Stimulated activated CD4-positive, alpha-beta T cell treated with anti-CD3 and anti-CD28 coated beads, Interleukin-12 subunit alpha, Interleukin-12 subunit beta, amount 100 ng/mL, for 48 hours (primary cell): ENCODE measurements at places on chromosomes 1 and 21.

- no peak for DNase-seq
These were observed 12.2 kb downstream of the PTCH2 start for GRCh38 chr1:44830900-44831304.

DNA sequence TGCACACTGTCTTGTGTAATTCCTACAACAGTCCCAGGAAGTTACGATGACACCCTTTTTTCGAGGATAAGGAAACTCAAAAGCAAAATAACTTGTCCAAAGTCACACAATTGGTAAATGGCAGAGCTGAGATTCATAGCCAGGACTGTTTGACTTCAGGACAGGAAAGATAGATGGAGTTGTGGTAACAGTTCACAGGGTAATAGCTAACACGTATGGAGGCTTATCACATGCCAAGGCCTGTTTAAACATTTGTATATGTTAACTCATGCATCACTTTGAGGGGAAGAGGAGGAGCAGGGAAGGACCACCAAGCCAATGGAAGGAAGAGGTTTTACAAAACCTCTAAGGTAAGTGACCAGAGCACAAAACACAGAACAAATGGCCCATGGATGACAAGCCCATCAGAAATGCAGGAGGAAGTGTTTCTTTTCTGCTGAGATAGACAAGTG lies 2.8 kb downstream of the DHCR24 start:
- no peak for DNase-seq

- DNase-seq: no peak
These were observed 47.3 kb downstream of the FAM78B start for GRCh38 chr1:166119471-166119965.

DNA sequence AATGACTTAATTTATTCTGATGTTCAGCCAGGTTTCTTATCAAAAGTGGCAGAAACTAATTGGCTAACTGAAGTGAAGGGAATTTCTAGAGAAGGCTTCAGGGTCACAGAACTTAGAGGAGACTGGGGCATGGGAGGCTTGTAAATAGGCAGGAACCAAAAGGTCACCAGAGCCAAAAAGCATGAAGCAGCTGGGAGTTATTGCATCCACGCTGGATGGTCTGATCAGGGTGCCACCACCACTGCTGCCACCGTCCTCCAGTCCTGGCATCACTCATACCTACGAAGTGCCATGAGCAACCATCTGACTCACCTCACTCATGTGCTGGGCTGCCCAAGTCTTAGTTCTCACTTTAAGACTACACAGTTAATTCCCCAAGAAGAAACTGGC lies 82.5 kb upstream of the DPH5 start:
- no peak for DNase-seq

DNA sequence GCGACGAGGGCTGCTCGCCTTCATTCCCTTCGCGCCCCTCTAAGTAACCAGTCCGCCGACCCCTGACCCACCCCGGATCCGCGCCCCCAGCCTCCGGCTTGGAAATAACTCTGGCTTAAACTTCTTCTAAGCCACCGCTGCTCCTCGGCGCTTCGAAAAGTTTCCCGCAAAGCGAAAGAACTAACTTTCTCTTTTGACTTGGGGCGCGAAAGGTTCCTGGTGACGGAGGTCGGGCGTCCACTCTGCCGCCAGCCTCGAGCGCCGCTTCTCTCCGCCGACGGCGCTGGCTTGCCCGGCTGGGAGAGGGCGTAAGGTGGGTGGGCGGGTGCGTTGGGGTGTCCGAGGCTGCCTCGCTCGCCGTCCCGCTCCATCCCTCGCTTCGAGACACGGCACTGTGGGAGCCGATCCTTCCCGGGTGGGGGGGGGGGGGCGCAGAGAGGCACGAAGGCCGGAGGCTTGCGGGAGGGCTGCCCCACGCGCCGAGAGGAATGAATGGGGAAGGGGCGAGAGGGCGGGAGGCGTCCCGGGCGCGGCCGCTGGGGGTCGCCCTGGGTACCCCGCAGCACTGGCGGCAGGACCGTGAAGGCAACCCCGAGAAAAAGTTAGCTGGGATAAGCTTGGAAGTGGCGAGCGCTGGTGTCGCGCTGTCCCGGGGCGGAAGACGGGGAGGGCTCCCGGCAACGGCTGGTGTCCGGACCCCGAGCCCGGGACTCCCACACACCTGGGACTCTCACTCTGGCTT lies 569 bp downstream of the ATF3 start:
- DNase-seq: peak; percentile 37

- DNase-seq: no peak
These were observed 14.2 kb downstream of the UCK2 start for GRCh38 chr1:165841582-165842017.

DNA sequence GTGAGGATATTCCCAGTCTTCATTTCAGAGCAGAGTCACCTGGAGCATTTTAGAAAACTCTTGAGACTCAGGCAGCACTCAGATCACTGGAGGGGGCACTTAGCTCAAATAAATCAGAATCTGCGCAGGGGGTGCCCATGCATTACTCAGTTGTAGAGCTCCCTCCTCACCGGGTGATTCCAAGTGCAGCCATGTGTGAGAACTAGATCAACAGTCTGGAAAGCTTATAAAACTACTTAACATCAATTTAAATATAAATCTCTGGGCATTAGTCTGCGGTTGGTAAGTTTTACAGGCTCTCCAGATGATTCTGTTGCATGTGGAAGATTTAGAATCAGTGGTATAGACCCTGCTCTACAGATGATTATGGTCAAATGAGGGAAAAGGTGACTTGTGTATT lies 128.6 kb downstream of the ST6GALNAC3 start:
- no peak for DNase-seq

GRCh38 chr1:218886101-218886871 lies 287.4 kb upstream of the LYPLAL1 start:
- no peak for DNase-seq

- no peak for DNase-seq
These were observed 32.8 kb downstream of the C2CD2 start for GRCh38 chr21:41921021-41921420.

DNA sequence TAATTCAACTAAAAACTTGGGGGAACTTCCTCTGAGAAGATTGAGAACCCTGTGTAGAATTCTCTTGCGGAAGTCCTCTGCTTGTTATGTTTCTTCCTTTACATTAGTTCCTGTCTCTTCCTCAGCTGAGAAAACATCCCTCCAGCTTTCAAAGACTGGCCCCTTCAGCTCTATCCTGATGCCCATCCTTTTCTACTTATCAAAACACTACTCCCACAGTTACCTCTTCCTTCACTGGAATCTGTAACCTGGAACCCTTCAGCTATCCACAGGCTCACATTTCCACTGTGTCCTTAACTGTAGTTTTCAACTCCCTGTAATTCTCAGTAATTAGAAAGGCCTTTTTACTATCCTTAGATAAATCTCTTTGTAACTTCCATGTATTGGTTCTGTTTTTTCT lies 6.0 kb upstream of the DEDD start:
- no peak for DNase-seq

GRCh38 chr1:74847715-74848114 lies 114.8 kb downstream of the TYW3 start:
- no peak for DNase-seq

- DNase-seq: no peak
These were observed 47.3 kb downstream of the LYPLAL1 start for GRCh38 chr1:219220945-219221344.

- DNase-seq: no peak
These were observed 42.9 kb downstream of the NFIA start for GRCh38 chr1:61125263-61125662.

GRCh38 chr21:43343095-43343991 lies 83.6 kb downstream of the SIK1 start:
- DNase-seq: no peak

GRCh38 chr1:11725616-11726015 lies 10.3 kb upstream of the AGTRAP start:
- no peak for DNase-seq

DNA sequence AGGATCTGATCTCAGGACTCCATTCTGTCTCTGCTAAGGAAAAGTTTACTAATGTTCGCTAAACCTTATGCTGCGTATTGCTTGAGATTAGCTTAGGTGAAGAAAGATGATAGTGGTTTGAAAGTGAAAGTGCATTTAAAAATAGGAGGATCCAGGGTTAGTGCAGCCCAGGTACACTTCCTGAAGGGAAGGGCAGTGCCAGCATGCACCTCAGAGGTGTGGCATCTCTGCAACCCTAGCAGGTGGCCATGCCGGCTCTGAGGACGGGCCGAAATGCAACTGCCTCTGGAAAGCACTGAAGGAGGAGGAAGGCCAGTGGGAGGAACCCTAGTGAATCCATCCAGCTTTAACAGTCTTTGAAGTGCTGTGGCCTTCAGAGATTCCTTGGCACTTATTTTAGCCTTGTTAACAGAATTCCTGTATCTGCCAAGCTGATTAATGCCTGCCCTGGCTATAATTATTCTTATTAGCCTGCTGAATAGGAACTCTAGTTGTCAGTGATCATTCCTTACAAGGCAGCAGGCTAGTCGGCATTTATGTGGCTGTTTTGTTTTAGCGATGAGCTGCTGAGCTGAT lies 5.5 kb downstream of the PTGFRN start:
- DNase-seq: no peak

- DNase-seq: no peak
These were observed 269.4 kb downstream of the PTPRU start for GRCh38 chr1:29505532-29506220.

DNA sequence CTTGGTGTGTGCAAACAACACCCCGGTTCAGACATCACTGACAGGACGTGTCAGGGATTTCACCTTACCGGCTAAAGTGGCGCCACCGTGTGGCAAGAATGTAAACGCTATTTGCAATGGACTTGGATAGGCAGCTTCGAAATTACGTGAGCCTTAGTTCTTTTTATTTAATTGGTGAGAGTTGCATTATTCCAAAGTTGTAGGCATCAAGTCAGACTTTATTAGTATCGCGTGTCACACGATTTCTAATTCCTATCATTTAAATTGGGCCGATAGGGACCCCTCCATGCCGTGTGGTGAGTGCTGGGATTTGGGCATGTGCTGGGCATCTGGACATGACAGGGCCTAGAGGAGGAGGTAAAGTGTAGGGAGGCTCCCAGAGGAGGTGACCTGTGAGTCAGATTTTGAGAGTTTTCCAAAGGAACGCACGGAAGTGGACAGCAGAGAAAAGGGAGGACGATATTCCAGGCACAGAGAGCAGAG lies 14.5 kb upstream of the CPT2 start:
- DNase-seq: peak; percentile 82

DNA sequence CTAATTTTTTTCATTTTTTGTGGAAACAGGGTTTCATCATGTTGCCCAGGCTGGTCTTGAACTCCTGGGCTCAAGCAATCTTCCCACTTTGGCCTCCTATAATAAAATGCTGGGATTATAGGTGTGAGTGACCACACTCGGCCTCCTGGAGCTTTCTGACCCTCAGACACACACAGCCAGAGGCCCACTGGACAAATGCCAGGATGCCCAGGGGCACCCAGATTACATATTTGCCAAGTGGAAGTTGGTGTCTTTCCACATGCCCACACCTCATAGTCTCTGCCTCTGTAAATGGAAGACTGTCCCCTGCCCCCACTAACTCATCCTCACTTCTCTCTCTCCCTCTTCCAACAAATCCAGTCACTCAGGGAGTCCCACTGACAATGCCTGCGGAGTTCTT lies 63.4 kb upstream of the LRP8 start:
- no peak for DNase-seq

DNA sequence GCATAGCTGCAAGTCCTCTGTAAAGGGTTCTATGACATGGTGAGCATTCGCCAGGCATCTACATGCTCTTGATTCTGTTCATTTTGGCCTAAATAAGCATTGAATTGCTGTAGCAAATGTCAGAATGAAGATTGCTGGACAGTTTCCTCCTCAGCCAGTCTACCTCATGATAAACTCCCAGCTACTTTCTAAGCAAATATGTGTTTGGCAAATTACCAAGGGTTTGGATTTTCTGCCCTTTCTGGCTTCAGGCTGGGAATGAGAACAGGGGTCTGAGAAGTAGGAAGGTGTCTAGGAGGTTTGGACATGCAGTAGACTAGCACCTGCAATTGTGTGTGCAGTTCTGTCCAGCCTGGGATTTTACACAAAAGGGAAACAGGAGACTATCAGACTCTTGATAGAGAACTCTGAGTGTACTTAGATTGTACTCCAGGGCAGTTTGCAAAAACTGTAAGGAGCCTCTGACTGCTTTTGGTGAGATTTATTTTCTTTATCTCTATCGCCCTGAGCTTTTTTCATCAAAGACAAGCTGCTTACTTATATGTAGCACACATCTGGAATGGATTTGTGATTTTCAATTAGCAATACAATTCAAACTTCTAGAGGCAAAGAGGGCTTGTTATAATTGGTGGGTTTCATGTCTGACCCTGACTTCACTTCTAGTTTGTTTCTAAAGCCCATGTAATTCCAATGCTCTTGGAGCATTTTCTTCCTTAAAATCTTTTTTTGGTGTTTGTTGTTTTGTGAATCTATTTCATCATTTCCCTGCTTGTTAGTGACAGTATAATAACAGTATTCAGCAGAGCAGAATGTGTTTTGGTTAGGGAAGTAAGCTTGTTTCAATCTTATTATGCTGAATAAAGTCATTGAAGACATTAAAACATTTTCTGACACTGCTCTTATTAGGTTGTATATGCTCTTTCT lies 150.8 kb downstream of the VPS13D start:
- DNase-seq: no peak

GRCh38 chr1:237309595-237310118 lies 267.7 kb downstream of the RYR2 start:
- DNase-seq: no peak

DNA sequence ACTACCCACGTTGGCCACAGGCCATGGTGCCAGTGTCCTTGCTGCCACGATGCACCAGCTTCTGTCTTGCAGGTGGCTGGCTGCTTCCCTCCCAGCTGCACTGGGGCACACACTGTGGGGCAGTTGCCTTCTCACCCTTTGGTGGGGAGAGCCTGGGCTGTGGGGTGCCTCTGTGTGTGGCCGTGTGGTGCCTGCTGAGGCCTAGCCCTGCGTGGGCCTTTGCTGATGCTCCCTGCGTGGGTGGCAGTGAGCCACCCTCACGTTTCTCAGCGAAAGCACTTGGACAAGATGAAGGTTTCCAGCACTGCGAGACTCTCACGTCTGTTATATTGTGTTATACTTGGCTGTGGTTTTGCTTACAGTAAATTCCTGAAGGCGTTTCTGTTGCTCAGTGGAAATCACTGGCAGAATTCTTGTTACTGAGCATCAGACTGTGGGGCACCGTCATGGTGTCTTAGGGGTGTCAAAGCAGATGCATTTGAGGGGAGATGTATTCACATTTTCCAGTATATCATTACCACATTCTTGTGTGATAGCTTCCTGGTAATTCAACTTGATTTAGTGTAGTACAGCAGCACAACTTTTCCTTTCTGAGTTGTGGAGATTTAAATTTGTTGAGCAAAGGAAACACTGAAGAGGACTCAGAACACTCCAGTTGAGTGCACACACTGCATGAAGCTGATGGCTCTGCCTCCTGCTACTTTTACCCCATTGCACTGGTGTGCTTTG lies 124.7 kb downstream of the PCBP3 start:
- DNase-seq: peak; percentile 53

DNA sequence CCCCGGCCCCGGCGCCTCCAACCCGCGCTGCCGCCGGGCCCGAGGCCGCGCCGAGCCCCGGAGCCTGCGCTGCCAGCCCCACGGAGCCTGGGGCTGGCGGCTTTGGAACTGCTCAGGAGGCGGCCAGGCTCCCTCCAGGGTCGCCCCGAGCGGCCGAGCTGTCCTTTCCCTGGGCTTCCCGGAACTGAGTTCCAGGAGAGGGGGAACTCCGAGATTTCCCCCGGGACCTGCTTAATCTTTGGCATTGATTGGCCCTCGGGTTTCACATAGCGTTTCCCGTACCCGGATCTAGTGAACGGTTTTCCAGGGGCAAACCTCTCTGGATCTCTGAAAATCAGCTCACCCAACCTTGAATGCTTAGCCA lies 504 bp downstream of the H6PD start:
- no peak for DNase-seq

- no peak for DNase-seq
These were observed 55.6 kb downstream of the KLHDC7A start for GRCh38 chr1:18536356-18536755.
